ENCODE measurements at places on chromosomes 13 and 19. TPM values are rescaled to one million over a fixed set of nuclear protein-coding genes. Genes with fewer than 3 reads are reported as not detected.
A peak's percentile ranks its signal among the peaks of the same experiment; 100 is the strongest.

GRCh38 chr19:52993342-52994178 lies 20.2 kb upstream of the ERVV-1 start:
- DNase-seq, result peak; percentile 85

GRCh38 chr19:36891768-36892357 lies 24.2 kb downstream of the ZNF829 start:
- no peak for DNase-seq

GRCh38 chr19:8208922-8209461 lies at the start of gene CERS4:
TSS of gene CERS4 (plus strand) at chr19:8209370. CDS start at chr19:8251077, 41,707 bp downstream.
- DNase-seq, result peak; percentile 92

The PRKCG gene
- polyA plus RNA-seq, result 0.25 TPM

GRCh38 chr13:77861741-77862140 lies 56.9 kb downstream of the EDNRB start:
- DNase-seq, result no peak

DNA sequence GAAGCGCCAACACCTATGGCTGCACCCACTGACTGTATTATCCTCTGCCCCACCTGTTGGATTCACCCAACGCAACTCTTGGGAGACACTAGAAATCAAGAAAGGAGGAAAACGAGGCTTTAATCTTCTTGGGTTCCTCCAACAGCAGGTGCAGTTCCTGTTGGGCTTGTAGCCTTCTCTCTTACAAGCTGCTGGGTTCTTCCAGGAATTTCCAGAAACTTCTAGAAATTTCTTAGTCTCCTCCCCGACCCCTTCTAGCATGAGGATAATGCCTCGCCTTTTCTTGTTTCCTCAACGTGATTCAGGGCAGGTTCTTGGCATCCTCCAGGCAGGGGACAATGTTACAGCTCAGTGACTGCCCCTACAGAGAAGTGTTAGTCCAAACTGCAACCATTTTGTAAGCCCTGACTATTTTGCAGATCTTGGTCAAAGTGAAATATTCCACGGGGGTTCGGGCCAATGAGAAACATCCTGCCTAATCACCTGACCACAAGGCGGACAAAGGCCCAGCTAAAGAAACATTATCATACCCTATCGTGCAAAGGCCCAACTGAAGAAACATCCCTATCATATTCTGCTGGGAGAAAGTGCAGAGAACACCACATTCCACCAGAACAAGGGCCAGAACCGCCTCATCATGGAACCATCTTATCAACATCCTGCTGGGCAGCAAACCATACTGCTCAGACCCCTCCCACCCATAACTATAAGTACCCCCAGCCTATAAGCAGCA lies 614 bp upstream of the PNMA8A start:
- no peak for DNase-seq

DNA sequence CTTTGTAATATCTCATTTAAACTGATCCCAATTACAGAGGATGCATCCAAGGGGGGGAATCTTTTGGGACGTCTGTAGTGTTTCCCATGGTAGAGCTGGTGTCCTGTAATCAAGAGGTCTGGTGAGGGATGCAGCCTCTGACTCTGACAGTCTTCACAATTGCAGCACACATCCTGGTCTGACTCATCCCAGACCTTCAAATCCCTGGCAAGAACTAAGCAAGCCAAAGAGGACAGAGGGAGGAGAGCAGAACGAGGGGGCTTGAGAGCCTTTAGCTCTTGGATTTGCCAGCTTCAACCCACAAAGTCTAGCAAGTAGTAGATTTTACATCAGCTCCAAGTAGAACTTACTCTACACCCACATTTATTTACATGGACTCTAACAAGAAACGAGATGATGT lies 17.3 kb upstream of the FCGBP start:
- DNase-seq, result no peak

DNA sequence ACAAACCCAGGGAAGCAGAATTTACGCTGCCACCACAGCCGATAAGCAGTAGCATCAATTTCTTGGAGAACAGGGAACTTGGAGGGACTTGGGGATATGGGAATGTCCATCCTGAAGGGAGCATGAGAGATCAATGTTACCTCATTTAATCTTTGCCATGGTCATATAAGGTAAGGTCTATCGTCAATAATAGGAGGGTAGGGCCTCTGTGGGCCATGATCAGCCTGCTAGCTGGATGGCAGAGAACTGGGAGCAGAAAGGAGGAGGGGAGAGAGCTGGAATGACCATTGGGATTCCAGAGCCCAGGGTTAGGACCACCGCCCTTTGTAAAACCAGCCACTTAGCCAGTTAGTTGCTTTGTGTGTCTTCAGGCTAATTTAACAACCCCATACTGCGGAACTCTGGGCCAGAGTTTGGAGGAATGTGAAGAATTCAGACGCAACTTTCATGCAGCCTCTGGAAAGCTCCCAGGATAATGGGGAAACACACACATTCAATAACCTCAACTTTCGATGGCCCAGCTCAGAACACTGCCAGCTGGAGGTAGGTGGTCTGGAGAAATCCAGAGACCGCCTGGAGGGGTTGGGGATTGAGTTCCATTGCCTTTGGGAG lies 40.3 kb downstream of the ZNF557 start:
- peak; percentile 21 for DNase-seq

The PROZ gene
- 0.08 TPM for polyA plus RNA-seq

- peak; percentile 42 for DNase-seq
These were observed 642 bp upstream of the PEG3 start for GRCh38 chr19:56841193-56841543.

The ZNF761 gene
- polyA plus RNA-seq, result 7.6 TPM

The DAND5 gene
- not detected for polyA plus RNA-seq

DNA sequence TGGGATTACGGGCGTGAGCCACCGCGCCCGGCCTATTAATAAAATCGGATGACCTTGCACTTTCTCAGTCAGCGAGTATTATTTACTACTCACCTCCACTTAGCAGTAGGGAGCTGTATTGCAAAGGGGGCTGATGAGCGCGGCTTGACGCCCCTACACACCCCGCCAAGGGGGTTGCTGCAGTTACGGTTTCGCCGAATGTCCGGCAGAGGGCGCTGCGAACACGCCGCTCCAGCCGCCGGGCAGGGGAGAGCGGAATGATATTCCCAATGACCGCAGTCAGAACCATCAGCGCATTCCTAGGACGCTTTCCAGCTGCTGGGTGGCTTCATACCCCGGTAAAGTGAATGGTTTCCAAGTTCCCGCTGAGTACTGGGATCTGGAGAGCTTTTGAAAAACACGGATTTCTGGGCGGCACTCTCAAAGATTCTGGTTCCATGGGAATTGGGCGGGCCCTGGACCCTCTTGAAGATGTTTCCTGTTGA lies 30.0 kb upstream of the TPT1 start:
- peak; percentile 88 for DNase-seq

DNA sequence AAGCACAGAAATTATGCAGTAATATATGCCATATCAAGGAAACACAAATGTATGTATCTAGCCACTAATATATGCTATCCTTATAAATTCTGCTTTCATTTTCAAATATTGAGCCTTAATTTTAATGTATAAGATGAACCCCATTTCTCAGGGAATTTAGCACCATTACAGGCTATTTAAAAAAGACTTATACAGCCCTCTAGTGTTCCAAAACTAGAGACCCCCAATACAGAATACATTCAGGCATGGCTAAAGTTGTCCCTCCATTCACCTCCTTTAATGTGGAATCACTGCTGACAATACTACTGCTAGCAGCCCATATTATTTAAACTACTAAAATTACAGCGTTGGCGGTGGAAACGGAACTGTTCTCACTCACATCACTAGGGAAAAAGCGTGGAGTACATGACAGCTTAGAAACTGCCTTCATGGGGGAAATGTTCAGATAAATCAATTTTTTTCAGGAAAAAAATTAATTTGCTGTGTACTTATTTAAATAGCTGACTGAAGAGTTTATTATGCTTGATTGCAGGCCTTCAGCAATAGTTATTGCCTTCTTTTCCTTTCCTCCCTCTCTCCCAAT lies 541.0 kb downstream of the PCDH9 start:
- DNase-seq, result no peak

GRCh38 chr13:51308781-51309180 lies 30.7 kb upstream of the SERPINE3 start:
- DNase-seq, result no peak

DNA sequence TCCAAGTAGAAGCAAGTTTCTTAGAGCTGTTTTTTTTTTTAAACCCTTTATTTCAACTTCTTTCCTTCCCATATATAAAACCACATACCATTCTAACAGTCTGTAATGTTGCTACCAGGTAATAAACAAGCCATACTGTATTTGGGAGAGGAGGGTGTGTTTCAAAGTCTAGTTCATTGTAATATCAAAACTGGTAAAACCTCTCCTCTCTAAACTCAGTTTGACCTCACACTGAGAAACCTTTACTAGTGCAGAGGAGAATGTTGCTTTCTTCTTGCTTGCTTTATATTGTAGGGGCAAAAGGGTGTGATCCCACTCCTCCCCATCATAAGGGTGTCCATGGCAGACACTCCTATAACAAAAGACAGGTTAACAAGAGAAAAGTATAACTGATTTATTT lies 155.1 kb downstream of the GGACT start:
- no peak for DNase-seq

GRCh38 chr19:5957170-5957569 lies 20.8 kb downstream of the RANBP3 start:
- DNase-seq, result no peak

GRCh38 chr13:33096886-33097605 lies 80.8 kb downstream of the KL start:
- DNase-seq, result no peak

- peak; percentile 42 for DNase-seq
These were observed 1096.8 kb upstream of the PCDH20 start for GRCh38 chr13:62512194-62513141.

- peak; percentile 40 for DNase-seq
These were observed 54.5 kb downstream of the TSSK6 start for GRCh38 chr19:19460761-19461265.

The RXFP2 gene
- not detected for polyA plus RNA-seq

DNA sequence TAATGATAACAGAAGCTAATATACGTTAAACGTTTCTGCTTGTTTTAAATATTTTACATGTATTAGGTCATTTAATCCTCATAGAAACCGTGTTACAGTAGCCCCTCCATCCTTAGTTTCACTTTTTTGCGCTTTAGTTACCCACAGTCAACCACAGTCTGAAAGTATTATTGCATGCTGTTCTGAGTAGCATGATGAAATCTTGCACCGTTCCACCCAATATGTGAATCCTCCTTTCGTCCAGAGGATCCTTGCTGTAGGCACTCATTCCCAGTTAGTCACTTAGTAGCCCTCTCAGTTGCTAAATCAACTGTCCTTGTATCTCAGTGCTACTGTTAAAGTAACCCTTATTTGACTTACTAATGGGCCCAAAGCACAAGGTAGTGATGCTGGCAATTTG lies 257.8 kb downstream of the ENOX1 start:
- no peak for DNase-seq

The CPB2 gene
- polyA plus RNA-seq, result not detected

The MRPL54 gene
- 174 TPM for polyA plus RNA-seq

The GJB2 gene
- polyA plus RNA-seq, result 102 TPM

The LRG1 gene
- 16.1 TPM for polyA plus RNA-seq

The SLAIN1 gene
- 3.7 TPM for polyA plus RNA-seq

DNA sequence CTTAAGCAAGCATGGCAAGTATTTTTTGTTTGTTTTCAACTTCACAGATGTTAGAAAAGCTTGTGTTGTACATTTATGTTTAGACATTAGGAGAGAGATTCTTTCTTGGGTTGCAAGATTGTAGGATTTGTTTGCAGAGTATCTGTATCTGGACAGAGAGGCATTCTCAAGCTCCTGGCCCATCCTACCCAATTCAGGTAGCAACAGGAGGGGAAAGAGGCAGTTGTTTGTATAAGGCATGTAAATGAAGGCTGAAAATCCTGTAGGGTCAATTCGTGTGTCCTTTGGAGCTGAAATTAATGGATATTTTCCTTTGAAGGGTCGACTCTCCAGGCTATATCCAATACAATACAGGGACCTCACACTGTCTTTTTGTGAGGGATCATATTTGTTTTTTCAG lies 147.3 kb downstream of the KCNRG start:
- DNase-seq, result no peak

The SUGP2 gene
- polyA plus RNA-seq, result 21.5 TPM

The CYP2A6 gene
- not detected for polyA plus RNA-seq

The NECTIN2 gene
- 47.2 TPM for polyA plus RNA-seq

The RFPL4AL1 gene
- polyA plus RNA-seq, result not detected

DNA sequence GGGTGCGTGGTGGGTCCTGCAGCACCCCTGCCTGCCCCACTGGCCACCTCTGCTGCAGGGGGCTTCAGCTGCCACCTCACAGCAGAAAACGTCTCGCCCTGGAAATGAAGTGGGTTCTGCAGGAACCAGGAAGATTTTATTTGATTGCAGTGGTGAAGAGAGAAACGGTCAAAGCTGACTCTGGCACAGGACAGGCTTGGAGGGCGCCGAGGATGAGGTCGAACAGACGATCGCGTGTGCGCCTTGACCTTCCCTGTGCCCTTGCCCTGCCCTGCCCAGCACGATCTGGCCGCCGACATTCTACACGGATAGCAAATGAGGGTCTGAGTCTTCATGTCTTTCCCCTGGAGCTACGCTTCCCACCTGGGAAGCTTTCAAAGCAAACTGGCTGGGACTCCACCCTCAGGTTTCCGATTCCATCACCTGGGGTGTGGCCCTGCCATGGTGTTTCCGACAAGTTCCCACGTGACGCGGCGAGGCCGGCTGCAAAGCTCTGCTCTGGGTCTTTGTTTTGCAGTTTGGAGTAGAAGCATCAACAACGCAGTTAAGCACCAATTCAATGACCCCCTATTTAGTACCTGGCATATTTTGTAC lies 50.3 kb upstream of the TUBGCP3 start:
- no peak for DNase-seq

GRCh38 chr13:73000027-73000674 lies 58.7 kb upstream of the KLF5 start:
- peak; percentile 63 for DNase-seq

DNA sequence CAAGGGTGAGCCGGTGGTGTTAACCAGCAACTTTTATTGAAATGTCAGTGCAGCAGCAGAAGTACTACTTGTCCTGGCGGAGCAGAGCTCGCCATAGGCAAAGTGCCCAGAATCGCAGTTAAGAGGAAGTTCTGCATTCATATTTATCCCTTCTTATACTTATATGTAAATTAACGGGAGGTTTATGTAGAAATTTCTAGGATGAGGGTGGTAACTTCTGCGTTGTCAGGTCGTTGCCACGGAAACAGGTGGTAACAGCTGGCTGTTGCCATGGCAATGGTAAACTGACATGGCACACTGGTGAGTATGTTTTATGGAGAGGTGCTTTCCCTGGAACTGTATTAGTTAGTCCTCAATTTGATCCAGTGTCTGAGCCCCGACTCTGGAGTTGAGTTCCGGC lies 2494.9 kb upstream of the PCDH20 start:
- DNase-seq, result no peak

The GDF15 gene
- 134 TPM for polyA plus RNA-seq

The CERS1 gene
- polyA plus RNA-seq, result 0.53 TPM

GRCh38 chr19:54420383-54421168 lies 5.3 kb downstream of the TTYH1 start:
- peak; percentile 94 for DNase-seq

GRCh38 chr13:46992383-46992952 lies 95.6 kb upstream of the HTR2A start:
- no peak for DNase-seq
